ENCODE measurements at places on chromosomes 5 and 9.
A peak's percentile ranks its signal among the peaks of the same experiment; 100 is the strongest.

- DNase-seq = no peak
Observed at GRCh38 chr5:80055491-80056170, 20.5 kb downstream of the THBS4 start.

DNA sequence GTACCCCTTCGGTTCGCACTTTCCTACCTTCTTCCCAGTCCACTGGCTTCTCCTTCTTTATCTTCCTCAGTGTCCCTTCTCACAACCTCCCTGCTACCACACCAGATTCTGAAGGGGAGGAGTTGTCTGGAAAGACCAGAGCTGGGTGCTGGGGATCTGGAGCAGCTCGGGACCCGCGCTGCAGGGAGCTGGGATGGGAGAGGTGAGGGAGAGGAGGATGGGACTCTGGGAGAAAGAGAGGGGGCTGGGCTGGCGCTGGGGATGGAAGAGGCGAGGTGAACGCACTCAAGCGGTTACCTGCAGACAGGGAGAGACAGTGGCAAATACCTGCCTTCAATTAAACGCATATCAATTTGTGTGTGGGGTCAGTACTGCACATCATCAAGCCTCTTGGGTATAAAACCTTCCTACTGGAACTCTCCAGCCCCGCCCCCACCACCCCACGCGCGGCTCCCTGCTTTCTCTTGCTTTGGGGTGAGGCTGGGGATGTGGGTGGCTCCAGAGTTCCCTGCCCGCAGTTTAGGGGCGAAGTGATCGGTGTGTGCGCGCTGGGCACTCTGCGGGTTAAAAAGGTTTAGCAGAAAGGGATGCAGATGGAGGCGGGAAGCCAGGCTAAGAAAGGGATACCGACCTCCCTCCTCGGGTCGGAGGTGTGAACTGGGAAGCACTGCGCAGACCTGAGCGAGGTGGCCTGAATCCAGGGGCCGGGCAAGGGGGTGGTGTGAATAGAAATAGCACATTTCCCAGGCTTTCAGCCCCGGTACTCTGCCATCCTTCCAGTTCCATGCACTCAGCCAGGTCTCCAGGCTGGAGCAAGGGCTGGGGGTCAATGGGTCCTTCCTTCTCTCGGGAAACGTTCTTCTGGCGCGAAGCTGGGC is 977 bp upstream of the PAM start:
- DNase-seq = no peak

DNA sequence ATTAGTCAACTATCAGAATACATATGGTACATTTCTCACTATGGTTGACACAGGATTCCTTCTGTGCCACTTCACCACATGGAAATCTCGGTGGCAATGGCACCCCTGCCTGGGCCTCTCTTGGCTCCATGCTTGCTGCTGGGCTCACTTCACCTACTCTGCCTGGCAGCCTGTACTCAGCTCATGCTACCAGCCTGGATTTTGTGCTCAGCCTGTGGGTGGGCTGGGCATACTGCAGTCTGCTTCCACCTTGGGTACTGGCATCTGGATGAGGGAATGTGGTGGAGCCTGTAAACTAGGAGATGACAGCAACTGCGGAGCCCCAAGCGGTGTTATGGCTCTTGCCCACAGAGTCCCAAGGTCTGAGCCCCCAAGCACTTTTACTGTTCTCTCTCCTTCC is 604.1 kb downstream of the MTRR start:
- no peak for DNase-seq

- DNase-seq = no peak
Observed at GRCh38 chr5:176606032-176606431, 3.9 kb downstream of the GPRIN1 start.

GRCh38 chr9:120928015-120928482 is 1.5 kb upstream of the TRAF1 start:
- DNase-seq = no peak

- no peak for DNase-seq
Observed at GRCh38 chr5:117183326-117183725, 608.7 kb upstream of the SEMA6A start.

GRCh38 chr5:74576941-74577456 is 63.5 kb downstream of the ENC1 start:
- DNase-seq = peak; percentile 48

DNA sequence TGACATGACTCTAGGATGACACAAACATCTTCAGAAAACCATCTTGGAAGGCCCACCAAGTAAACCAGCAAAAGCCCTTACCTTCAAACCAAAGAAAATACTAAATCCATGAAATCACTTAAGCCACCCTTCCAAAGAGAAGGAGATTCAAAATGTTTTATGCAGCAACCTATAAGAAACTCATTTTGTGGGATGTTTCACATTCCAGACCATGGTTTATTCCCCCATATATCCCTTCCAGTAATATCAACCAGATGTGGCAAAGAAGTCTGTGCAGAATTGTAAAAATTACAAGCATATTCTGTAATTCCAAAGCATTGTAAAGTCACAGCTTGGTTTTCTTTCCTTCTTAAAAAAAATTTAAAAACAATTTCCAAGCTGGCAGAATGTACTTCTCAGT is 117.4 kb downstream of the SLIT3 start:
- DNase-seq = no peak

- no peak for DNase-seq
Observed at GRCh38 chr9:84059936-84060335, 79.3 kb downstream of the RMI1 start.

DNA sequence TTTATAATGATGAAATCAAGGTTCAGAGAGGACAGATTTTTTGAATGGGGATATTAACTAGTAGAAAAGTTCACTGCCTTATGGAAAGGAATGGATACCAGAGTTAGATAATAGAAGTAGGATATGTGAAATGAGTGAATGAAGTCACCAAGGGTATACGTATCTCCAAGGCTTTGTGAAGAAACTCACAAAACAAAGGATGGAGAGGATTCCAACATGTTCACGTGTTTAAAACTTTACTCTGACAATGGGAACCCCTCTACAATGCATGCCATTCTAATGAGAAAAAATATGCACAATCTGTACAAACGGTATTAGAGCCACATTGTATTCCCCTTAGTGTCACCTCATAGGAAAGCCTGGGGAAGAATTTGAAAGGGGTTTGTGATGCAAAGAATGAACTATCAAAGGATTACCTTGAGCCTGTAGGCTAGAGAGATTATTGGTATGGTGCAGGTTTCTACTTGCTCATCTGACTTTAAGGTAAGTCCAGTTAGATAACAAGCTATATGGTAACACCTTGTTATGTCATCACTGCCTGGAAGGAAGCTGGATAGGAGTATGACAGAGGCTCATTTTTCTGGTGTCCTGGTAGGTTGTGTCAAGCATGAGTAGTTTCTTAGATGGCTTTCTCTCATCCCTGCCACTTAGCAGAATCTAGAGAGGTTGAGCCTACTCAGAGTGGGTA is 250.3 kb upstream of the SEMA6A start:
- no peak for DNase-seq

DNA sequence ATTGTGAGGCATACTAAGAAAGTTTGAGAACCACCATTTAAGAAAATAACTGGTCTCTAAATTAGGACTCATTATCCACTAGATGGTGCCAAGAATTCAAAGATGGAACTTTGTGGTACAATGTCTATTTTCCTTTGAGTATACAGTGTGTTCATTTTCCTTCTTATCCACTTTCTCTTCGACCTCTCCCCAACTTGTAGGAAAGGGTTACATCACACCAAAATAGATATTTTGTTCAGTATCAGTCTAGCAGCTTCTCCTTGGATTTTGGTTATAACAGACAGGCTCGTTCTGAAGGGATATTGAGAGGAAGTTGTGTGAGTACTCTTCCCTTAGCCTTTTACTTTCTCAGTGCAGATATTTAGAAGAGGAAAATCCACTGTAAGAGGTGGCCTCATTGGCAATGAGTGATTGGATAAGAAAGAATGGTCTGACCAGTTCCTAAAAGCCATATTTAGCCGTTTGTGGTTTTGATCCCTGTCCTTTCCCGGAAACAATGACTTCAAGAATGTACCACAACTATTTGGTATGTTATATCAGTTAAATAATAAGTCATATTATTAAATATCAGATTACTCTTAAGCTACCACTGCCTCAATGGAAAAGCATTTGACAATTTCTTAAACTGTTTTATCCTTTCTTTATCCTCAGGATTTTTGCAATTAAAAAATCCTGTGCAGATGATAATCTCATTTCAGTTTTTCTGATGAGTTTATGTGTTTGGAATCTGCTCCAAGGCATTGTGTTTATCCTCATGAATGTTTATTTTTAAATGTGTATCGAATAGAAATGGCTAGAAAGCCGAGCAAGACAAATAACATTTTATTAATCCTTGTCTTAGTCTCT is 69.0 kb upstream of the GRAMD2B start:
- DNase-seq = no peak

- DNase-seq = no peak
Observed at GRCh38 chr5:154478752-154479159, 729 bp upstream of the HAND1 start.

GRCh38 chr5:22539762-22540161 is 313.4 kb downstream of the CDH12 start:
- no peak for DNase-seq

GRCh38 chr5:151572657-151573368 is 18.3 kb downstream of the FAT2 start:
- DNase-seq = no peak

- no peak for DNase-seq
Observed at GRCh38 chr9:137679249-137679648, 60.4 kb downstream of the EHMT1 start.

DNA sequence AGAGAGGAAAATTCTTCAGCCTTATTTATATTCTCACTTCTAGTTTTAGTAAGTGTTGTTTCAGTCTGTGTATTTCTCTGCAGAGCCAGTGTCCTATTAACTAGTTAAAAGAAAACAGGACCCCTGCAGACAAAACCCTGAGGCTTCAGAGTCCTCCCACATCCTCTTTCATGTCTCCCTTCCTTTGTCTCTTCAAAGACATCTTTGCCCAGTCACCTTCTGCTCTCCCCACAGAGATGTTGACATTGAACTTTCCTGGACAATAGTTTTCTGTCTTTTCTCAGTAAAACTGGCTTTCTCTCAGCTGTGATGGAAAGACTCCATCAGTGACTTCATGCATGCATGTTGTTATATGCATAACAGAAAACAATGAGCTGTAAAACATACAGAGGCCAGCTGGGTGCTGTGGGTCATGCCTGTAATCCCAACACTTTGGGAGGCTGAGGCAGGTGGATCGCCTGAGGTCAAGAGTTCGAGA is 20.2 kb downstream of the GRAMD2B start:
- no peak for DNase-seq

DNA sequence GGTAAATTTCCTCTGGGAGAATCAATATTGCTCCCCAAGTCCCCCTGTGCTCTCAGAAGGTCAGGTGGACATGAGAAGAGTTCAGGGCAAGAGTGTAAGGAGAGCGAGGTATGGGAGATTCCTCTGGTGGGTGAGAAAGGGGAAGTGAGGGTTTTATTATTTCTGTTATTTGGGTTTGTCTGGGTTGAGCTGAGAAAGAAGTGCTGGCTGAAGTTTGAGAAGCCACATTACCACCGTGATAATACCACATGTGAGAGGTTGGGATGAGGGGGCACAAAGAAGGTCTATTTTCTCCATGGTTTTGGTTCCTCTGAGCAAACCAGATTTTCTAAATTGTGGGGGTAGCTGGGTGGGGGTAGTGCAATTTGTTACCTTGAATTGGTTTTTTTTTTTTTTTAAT is 350.4 kb downstream of the OSTF1 start:
- no peak for DNase-seq

- no peak for DNase-seq
Observed at GRCh38 chr9:35611230-35611797, 6.3 kb downstream of the TESK1 start.

DNA sequence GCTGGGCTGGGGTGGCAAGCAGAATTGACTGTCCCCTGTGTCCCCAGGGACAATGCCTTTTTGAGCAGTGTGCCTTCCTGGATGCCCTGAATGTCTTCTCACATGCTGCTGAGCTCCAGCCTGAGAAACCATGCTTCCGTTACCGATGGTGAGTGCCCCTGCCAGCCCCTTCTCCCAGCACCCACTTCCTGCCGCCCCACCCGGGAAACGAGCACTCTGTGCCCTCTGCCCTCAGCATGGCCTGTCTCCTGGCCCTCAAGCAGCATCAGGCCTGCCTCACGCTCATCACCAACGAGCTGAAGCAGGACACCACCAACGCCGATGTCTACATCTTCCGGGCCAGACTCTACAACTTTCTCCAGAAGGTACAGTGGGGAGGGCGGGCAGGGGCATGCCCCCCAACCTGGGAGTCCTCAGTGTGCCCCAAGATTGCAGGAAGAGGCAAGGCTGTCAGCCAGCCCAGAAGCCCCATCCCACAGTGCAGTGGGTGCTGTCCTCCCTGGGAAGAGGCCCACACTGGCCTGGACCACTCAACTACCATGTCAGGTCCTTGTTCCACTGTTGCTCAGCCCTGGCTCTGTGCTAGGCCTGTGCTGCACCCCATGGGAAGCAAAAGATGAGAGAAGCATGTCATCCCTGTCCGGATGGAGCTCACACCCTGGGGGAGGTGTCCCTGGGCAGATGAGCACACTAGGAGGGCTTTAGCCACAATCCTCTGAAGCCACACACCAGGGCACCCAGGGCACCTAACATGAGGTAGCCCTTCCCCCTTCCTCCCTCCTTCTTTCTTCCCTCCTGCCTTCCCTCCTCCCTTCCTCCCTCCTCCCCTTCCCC is 4.4 kb downstream of the TTC16 start:
- no peak for DNase-seq

DNA sequence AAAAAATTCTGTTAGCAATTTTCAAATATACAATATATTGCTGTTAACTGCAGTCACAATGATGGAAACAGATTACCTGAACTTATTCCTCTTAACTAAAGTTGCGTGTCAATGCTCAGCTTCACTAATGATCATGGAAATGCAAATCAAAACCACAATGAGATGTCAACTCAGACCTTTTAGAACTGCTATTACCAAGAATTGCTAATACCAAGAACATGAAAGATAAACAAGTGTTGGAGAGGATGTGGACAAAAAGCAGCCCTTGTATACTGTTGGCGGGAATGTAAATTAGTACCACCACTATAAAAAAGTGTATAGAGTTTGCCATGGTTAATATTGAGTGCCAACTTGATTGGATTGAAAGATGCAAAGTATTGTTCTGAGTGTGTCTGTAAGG is 1409.7 kb upstream of the CDH18 start:
- no peak for DNase-seq

DNA sequence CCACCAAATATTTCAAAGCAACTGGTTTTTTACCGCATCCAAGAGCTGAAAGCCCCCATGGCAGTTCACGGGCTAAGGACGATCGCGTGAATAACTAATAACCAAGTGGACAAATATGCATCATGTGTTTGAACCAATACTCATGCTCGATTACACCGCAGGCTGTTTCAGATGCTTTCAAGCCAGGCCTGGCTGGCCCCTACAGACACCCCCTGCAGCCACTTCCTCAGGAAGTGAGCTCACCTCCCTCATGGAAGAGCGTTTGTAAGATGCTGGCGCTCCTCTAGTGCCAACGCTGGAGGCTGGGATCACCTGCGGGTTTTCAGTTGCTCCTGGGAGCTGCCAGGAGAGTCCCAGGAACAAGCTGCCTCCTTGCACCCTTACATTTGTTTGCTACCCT is 53.9 kb upstream of the PTCH1 start:
- no peak for DNase-seq

DNA sequence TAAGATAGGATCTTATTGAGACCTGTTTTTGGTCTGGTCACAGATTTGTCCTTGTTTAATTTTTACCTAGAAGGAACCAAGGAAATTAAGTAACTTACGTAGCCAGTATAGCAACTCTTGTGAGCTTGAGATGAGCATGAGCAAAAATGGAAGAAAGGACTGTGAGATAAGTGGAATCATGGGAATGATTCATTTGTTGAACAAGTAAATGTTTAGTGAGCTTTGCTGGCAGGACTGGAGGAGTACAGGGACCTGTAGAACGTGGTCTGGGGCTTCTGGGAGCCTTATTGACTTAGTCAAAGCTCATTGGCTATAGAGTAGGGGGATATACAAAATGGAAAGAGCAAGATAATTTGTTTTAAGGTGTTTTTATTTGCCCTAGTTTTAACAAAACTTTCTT is 3.0 kb downstream of the RAD23B start:
- DNase-seq = no peak

All from left lobe of liver (tissue), 2 donors.